Head of caudate nucleus (tissue), 42 donors: ENCODE measurements at places on chromosomes 5 and 9.

GRCh38 chr9:107153336-107153735 is 129.7 kb upstream of the RAD23B start:
- DNase-seq, result no peak

DNA sequence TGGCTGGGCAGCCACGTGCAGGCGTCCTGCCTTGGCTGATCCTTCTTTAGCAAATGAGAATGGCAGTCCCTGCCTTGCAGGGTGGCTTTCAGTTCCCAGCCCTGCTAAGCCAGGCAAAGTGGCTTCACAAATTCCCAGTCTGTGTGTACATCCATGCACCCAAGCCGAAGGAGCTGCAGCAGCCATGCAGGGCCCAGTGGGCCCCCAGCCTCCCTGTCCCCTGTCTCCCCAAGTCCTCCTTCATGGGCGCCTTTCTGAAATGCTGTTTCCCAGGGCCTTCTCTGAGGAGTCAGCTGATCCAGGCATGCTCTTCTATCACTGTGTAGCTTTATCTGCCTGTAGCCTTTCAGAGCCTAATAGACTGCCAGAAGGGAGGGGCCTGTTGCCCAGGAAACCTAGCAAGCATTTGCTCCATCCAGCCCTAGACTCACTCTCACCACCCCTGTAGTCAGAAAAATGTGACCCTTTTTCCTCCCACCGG is 47.4 kb upstream of the SHC3 start:
- DNase-seq, result no peak

- DNase-seq, result no peak
Measured at GRCh38 chr5:43020399-43020746, 19.7 kb downstream of the ANXA2R start.

GRCh38 chr5:21644032-21644431 is 1209.1 kb downstream of the CDH12 start:
- DNase-seq, result no peak

- no peak for DNase-seq
Measured at GRCh38 chr9:70007831-70008230, 35.8 kb upstream of the MAMDC2 start.

DNA sequence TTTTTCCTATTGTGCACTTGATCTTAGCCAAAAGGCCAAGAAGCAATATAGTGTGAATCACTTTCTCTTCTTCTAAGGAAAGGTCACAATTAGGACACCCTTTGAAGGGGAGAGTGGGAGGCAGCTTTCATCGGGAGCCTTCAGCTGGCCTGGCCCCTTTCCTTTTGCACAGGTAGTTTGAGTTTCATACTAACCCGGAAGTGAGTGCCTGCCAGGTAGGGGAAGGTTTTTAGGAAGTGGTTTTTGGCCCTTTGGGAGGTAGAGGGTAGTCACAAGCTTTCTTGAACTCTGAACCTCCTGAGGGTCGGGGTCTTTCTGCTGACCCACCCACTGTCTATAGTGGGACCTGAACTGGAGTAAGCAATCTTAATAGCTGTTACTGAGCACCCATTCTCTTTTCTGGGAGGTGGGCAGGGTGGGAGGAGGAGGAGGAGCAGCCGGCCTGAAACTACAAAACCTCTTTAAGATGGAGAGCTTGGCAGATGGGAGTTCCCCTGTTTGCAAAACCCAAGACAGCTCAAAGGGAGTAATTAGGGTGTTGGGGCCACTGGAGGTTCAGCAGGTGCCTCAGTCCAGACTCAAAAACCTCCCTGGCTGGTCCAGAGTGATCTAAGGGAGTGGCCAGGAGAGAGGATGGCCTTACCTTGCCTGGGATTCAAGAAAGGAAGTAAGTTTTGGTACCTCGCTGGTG is 6.0 kb downstream of the LARP1 start:
- DNase-seq, result no peak

GRCh38 chr9:105148328-105149006 is 96.0 kb upstream of the SLC44A1 start:
- DNase-seq, result no peak

- DNase-seq, result no peak
Measured at GRCh38 chr5:29896646-29897045, 1296.8 kb upstream of the CDH6 start.

- DNase-seq, result no peak
Measured at GRCh38 chr5:142091012-142091411, 17.6 kb upstream of the NDFIP1 start.

DNA sequence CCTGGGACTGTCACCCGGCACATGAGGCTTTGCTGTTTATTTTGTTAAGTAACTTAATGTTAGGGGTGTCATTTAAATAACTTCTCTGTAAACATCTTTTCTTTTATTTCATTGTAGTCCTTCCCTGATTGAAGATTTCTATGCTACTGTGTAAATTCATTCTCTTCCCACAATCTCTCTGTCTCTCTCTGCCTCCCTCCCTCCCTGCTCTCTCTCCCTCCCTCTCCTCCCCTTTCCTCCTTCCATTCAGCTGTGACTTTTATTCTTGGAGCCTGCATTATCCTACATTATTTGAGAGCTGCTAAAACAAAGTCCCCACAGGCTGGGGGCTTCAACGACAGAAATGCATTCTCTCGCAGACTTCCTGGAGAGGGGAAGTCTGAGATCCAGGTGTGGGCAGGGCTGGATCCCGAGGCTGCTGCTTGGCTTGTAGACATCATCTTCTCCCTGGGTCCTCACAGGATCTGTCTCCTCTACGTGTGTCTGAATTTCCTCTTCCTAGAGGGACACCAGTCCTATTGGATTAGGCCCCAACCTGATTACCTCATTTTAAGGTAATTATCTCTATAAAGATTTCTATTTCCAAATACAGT is 18.4 kb downstream of the UBE2QL1 start:
- no peak for DNase-seq

DNA sequence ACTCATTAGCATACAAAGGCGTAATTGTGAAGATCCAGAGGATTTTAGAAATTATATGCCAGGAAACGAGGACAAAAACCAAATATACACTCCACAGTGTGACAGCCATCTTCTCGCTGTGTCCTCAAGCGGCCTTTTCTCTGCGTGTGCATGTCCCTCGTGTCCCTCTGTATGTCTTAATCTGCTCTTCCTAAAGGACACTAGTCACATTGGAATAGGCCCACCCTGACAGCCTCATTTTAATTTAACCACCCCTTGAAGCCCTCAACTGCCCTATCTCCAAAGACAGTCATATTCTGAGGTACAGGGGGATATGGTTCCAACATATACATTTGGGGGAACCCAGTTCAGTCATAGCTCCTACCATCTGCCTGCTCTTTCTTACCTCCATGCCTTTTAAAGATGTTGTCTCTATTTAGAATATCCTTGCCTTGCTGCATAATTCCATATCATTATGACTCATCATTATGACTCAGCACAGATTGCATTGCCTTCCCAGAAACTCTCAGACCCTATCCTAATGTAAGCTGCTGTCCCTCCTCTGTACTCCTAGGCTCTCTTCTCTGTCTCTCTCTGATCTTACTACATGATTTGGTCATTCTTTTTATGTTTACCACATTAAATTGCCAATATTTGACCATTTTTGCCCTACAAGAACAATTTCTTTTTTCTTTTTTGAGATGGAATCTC is 210.9 kb downstream of the AOPEP start:
- DNase-seq, result no peak

DNA sequence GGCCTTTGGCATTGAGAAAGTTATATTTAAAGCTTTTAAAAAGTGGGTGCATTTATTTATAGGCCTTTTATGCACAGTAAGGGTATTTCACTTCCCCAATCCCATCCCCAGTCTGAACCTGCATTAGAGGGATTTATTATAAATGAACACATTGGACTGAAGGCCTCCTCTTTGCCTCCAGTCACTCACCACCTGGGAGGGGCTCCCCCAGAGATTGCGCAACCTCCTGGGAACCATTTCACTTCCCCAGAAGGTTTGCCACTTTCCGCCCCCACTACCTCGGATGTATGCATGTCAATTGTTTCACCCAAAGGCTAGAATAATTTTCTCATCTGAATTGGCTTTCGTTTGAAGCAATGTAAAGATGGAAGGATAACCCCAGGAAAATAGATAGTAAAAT is 29.8 kb upstream of the VCAN start:
- no peak for DNase-seq

- no peak for DNase-seq
Measured at GRCh38 chr5:120155873-120156272, 308.2 kb upstream of the PRR16 start.

GRCh38 chr5:50672663-50673062 is 6.2 kb downstream of the PARP8 start:
- DNase-seq, result no peak
